Effector memory CD8-positive, alpha-beta T cell (primary cell): ENCODE measurements at places on chromosomes 6 and 20.

- DNase-seq, result no peak
Measured at GRCh38 chr20:64224351-64225170, 31.0 kb upstream of the PCMTD2 start.

GRCh38 chr6:37630281-37630799 is 67.3 kb downstream of the MDGA1 start:
- DNase-seq, result no peak

GRCh38 chr6:6225885-6226529 is 94.5 kb downstream of the F13A1 start:
- DNase-seq, result no peak

- no peak for DNase-seq
Measured at GRCh38 chr6:105568142-105568541, 165.3 kb upstream of the PREP start.

- DNase-seq, result no peak
Measured at GRCh38 chr6:28742668-28743270, 181.0 kb downstream of the TRIM27 start.

DNA sequence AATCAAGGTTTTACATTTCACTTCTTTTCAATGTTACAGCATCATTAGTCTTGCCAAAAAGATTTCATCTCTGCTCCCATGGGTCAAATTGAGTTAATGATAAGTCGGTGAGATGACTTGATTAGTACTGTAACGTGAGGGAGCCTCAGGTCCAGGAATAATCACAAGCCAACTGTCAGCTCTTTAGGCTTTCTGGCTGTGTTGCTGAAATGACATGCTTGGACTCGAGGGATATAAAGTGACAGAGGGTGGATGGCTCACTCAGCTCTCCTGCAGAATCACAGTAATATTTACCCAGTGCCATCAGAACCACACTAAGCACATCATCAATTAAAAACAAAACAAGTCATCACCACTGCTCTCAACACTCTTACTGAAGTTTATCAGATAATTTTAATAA is 196.2 kb upstream of the THEMIS start:
- no peak for DNase-seq

DNA sequence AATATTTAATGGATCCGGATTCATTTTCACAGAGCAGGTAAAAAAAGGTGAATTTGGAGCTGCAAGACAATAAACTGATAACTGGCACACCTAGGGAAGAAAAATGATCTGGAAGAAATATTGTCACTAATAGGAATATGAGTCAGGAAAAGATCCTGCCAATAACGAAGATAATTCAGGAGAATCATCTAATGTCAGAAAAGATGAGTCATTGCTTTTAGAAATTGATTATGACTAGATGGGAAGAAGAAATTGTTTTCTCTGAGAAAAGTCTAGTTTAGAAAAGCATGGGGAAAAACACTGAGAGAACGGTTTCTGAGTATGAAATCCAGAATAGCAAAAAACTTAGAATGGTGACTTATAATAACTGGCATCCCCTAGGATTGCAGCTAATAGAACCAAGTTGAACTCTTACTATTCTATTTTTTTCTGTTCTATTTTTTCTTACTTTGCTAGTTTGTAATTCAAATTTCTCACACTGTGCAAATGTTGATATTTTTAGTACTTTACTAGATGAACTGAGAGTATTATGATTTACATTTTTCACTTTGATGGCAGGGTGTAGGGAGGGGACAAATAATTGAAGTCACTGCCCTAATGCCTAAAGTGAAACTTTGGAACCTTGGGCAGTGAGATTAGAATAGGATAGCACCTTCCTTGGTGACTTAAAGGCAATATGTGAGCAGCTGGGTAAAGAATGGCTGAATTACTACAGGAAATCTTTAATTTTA is 38.2 kb upstream of the SUPT3H start:
- no peak for DNase-seq

- no peak for DNase-seq
Measured at GRCh38 chr6:162069995-162070394, 657.6 kb downstream of the PRKN start.
